Glutamatergic neuron (in vitro differentiated cells): ENCODE measurements at places on chromosomes 4 and X.

- peak; percentile 69 for DNase-seq
Observed at GRCh38 chr4:54658252-54659093, 716 bp downstream of the KIT start.

DNA sequence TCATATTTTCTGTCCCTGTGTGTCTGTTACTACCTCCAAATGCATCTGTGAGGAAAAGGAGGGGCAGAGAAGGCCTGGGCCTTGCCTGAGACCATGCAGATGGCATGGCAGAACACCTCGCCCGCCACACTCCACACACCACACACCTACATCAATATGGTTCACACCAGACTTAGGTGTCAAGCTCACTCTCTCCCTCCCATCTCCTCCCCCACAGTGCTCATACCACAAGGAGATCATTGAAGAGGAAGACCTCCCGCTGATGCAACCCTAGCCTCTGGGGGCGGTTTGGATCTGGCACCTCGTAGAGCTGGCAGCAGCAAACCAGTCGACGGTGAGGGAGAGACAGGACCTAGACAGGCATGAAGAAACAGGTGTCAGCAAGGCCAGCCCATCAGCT lies 16.6 kb upstream of the KDM5C start:
- no peak for DNase-seq

DNA sequence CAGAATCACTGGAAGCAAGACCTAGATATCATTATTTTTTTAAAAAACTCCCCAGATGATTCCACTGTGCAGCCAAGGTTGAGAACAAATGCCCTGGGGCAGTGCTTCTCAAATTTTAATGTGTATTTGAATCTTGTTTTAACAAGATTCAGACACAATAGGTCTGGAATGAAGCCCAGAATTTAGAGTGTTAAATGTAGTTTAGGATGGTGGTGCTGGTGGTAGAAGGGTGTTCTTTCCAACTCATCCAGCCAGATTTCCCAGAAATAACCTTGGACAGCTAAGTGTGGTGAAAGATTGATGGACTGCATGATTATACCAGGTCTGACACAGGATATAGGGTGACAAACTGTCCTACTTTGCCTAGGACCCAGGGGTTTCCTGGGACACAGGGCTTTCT lies 120.1 kb upstream of the MED14 start:
- DNase-seq = no peak

DNA sequence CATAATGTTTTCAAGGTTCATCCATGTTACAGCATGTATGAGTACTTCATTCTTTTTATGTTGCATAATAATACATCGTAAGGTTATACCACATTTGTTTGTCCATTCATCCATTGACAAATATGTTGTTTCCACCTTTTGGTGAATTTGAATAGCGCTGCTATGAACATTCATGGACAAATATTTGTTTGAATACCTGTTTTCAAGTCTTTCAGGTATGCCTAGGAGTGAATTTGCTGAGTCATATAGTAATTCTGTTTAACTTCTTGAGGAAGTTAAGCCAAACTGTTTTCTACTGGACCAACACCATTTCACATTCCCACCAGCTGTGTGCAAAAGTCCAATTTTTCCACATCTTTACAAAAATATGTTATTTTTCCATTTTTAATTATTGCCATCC lies 31.5 kb downstream of the IRS4 start:
- no peak for DNase-seq

DNA sequence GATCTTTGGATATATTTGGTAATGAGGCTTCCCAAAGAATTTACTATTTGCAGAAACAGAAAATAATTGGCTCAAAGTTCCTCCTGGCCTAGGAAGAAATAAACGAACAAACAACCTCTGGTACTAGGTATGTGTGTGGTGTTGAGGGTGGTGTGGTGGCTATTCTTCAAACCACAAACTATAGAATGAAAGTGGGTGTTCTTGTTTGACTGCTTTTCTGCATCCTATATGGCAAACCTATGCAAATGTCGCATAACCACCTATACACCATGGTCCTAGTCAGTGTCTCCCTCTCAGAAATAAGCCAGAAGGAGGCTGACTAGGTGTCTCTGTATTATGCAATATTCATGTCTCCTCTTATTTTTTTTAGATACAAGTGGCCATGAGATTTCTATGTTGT lies 106.6 kb upstream of the PCDH18 start:
- DNase-seq = no peak

DNA sequence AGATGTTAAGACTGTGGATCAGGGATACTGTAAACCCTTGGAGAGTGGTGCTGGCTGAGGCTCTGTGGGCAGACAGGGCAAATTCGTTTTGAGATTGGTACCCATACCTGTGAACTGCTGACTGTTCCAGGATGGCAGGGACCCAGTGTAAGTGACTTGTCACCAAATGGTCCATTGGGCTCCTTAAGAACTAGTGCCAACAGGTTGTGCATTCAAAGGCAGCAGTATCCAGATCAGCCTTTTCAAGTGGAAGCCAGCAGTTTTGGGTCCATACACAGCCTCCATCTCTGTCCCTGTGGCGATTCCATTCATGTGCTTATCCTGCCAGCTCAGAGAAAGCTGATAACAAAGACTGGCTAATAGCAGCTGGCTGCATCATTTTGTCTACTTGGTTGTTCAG lies 84.0 kb upstream of the SCOC start:
- DNase-seq = no peak

DNA sequence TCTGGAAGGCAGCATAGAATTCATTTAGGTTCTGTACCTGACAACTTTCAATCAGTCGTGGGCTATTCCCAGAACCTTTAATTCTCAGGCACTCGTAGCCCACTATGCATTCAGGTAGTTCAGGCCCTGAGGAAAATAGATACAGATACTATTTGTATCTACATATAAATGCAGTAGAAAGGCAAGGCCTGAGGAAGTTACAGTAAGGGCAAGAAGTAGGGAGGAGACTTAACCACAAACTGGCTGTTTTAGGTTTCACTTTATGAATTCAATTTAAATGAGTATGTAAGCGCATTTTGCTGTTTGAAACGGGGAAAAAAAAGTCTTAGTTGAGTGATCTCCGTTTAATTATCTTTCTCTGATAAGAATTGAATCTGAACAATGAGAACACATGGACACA lies 529.4 kb upstream of the ATOH1 start:
- no peak for DNase-seq

- no peak for DNase-seq
Observed at GRCh38 chrX:77977095-77977494, 7.7 kb upstream of the PGAM4 start.

DNA sequence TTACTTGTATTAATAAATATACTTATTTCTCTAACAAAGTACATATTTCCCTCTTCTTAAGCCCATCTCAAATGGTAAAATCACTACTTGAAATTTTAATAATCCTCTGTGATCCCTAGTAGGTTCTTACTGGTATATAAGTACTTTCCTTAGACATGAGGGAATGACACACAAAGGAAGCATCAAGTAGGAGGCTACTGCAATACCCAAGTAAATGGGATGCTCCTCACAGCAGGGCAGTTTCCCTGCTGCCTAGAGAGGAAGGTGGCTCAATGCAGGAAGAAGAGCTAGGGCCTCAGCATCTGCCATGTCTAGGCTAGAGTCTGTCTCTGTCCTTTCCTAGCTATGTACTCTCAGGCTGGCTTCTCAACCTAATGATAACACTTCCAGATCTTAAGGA lies 122.1 kb upstream of the DIPK2B start:
- no peak for DNase-seq

- DNase-seq = no peak
Observed at GRCh38 chrX:12329476-12329875, 191.2 kb downstream of the FRMPD4 start.

- no peak for DNase-seq
Observed at GRCh38 chrX:13520936-13521335, 48.5 kb upstream of the EGFL6 start.

DNA sequence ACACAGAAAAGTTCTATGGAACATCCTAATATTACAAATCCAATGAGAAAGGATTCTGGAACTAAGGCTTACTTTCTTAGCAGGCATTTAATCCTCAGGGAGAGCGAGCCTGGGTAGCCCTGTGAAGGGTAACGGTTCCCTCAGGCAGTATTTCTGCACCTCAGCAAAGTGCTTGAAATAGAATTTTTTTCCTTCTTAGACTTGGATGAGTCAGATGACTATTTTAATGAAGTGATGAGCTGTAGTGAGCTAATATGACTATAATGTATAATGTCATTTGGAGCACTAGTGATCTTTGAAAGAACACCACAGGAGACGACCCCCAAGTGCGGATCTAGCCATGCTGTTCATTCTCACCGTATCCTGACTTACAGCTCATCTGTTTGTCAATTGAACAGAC lies 493.0 kb upstream of the FAM241A start:
- DNase-seq = no peak

GRCh38 chr4:1516881-1517480 lies 110.7 kb upstream of the NKX1-1 start:
- no peak for DNase-seq

- DNase-seq = no peak
Observed at GRCh38 chr4:127204322-127204721, 428.4 kb upstream of the INTU start.

GRCh38 chrX:15856222-15856587 lies 1.6 kb upstream of the AP1S2 start:
- no peak for DNase-seq

- DNase-seq = no peak
Observed at GRCh38 chr4:146255874-146256273, 41.5 kb downstream of the REELD1 start.

DNA sequence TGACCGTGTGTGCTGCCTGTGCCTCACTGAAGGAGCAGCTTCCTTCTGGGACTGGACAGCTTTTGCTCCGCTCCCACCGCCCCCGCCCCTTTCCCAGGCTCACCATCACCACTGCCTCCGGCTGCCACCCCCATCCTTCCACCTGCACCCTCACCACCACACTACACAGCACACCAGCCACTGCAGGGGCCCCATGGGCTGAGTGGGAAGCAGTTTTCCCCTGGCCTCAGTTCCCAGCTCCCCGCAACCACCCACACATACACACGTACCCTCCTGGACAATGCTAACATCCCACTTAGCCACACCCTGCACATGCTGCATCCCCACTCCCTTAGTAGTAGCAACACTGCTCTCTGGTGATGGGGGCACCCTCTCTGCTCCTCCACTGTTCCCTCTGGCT lies 29.6 kb upstream of the COX18 start:
- no peak for DNase-seq

DNA sequence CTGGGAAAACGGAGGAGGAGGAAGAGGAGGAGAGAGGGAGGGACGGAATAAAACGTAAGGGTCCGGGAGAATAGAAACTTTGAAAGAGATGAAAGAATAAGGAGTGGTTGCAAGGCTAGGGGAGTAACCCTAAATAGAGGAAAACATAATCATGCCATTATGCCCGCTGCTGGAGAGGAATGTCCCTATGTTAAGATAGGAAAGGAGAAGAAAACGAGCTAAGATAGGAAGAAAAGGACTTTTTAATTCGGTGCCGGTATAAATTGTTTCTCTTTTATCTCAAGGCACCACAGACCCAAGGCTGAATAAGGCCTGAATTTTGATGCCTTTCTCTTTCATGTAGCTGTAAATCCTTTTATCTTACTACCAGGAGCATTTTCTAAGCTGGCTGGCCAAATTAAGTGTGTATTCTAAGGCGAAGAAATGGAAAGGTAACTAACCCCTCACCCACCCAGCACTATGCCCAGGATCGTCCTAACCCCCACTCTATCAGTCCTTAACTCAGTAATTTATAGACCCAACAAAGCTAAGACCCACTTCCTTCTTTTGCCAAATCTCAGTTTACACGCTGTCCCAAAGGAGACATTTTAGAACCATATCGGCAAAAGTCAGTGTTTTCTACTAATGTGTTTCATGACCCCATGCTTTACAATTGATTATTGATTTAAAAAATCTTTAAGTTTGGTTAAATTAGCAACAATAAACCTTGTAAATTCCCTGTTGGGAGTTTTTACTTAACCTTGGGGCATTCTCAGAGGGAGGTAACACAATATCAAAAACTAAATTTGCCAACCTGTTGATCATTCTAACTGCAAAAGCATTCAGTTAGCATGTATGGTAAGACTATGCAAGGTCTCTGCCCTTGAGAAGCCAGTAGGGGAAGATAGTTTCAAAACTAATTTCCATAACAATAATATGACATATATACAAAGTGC lies 1.1 kb upstream of the CUL4B start:
- no peak for DNase-seq

GRCh38 chr4:1356181-1356998 lies 9.4 kb downstream of the UVSSA start:
- peak; percentile 81 for DNase-seq

- DNase-seq = peak; percentile 22
Observed at GRCh38 chr4:109301651-109302360, 652 bp downstream of the COL25A1 start.

GRCh38 chrX:21708116-21708515 lies 49.8 kb downstream of the SMPX start:
- no peak for DNase-seq

GRCh38 chr4:39045827-39046221 lies 13.6 kb upstream of the TMEM156 start:
- DNase-seq = no peak

DNA sequence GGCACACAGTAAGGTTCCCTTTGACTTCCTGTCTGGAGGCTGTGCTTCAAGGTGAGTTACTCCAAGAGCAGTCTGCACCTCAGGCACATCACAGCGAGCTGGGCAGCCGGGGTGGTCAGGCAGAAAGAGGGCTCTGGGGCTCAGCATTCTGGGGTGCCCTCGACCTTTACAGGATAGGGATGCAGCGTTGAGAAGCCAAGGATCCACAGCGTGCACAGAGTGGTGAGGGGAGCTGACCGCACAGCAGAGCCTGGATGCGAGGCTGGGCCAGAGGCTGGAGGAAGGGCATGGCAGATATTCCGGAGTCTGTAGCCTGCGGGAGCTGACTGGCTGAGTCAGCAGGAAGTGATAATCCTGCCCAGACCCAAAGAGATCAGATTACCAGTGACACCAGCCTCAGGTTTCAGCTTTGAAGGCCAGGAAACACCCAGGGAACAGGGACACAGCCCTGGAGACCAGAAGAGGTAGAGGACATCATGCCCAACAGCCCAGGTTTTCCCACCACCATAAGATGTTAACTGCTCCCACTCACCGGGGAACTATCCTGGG lies 38.4 kb upstream of the PDLIM3 start:
- peak; percentile 30 for DNase-seq

DNA sequence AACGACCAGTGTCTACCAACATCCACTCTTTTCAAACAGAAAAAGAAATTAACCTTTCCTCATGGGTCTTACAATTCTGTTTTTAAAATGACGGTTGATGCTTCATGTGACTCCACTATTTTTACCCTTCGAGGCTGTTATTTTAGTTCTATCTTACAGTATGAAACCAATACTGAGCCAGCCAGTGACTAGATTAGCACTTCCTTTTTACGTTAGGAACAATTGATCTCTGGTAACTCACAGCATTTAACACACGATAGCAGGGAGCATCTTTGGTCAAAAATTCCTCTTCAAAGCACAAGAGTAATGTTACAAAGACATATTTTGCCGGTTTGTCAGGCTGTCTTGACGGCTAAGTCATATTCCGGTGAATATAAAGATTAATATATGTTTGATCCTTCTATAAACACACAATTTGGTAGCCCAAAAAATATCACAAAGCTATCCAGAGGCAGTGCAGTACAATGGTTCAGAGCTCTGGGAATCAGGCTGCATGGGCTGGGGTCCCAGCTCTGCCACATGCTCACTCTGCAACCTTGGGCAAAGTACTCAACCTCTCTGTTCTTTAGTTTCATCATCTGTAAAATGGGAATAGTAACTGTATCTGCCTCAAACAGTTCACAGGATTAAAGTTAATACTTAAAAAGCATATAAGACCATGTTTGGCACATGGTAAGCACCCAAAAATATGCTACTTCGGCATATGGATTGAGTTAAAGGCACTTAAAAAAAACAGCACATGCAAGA lies 62.9 kb upstream of the TXK start:
- no peak for DNase-seq
